Uterine smooth muscle cell (primary cell): ENCODE measurements at places on chromosomes 16 and 17. TPM values are rescaled to one million over a fixed set of nuclear protein-coding genes. Genes with fewer than 3 reads are reported as not detected.

The MEIOC gene
- 0.12 and 0.22 TPM in 2 replicates for total RNA-seq

The IFT20 gene
- total RNA-seq, result 40.8 and 52.0 TPM in 2 replicates

The CMTM2 gene
- not detected in 2 replicates for total RNA-seq

The CMTM1 gene
- total RNA-seq, result 1.2 and 1.5 TPM in 2 replicates

The ANKFN1 gene
- total RNA-seq, result under 0.01 TPM in 1 of 2 replicates, not detected in the other

The SPN gene
- total RNA-seq, result not detected in 2 replicates

The CENPX gene
- total RNA-seq, result 22.2 and 55.8 TPM in 2 replicates

The KRTAP2-2 gene
- not detected in 2 replicates for total RNA-seq

The STX1B gene
- 2.1 and 2.5 TPM in 2 replicates for total RNA-seq

The ADGRG3 gene
- total RNA-seq, result not detected in 2 replicates

The HIGD1B gene
- total RNA-seq, result not detected in 2 replicates

The CBFA2T3 gene
- not detected in 2 replicates for total RNA-seq

The KRT32 gene
- total RNA-seq, result not detected in 2 replicates

The CCL17 gene
- total RNA-seq, result not detected in 2 replicates

The GNG13 gene
- not detected in 2 replicates for total RNA-seq

The RND2 gene
- total RNA-seq, result 0.44 and 0.50 TPM in 2 replicates

The DHRS7C gene
- total RNA-seq, result not detected in 2 replicates

The KRTAP4-4 gene
- not detected in 2 replicates for total RNA-seq

The SLC6A2 gene
- total RNA-seq, result not detected in 2 replicates

The TMEM100 gene
- total RNA-seq, result 0.12 and 1.4 TPM in 2 replicates

The CCDC102A gene
- 12.4 and 27.4 TPM in 2 replicates for total RNA-seq

The HEATR9 gene
- not detected in 2 replicates for total RNA-seq
